Stomach (tissue), 19 donors: ENCODE measurements at places on chromosomes 5 and 9. TPM values are rescaled to one million over a fixed set of nuclear protein-coding genes. Genes with fewer than 3 reads are reported as not detected.

DNA sequence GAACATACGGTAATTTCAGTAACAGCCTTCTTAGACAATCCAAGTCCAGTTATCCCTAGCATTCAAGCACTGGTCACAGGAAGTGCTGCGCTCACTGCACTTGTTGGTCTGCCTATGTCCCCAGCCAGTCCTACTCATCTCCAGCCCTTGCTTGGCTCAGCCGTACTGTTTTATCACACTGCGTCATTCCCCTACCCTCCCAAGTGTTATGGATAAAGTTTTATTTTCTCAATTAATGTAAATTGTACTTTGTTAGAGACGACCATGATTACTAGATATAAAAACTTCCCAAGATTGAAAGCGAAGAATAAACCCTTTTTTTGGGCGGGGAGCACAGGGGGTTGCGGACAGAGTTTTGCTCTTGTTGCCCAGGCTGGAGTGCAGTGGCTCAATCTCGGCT, 49.6 kb downstream of the LHFPL2 start:
- H3K27me3 ChIP-seq: no peaks in the 10 kb centered on the region
- no peaks in the 10 kb centered on the region for H3K36me3 ChIP-seq
- no peak overlapping the region for H3K4me3 ChIP-seq
- DNase-seq: no peak
- H3K4me1 ChIP-seq: peaks cover 20% of the 10 kb centered on the region

GRCh38 chr9:78245401-78245800, 9.5 kb downstream of the CEP78 start:
- H3K36me3 ChIP-seq: peaks cover 69% of the 10 kb centered on the region
- H3K27me3 ChIP-seq: no peaks in the 10 kb centered on the region
- no peak for DNase-seq
- H3K4me1 ChIP-seq: no peaks in the 10 kb centered on the region
- no peak overlapping the region for H3K27ac ChIP-seq

DNA sequence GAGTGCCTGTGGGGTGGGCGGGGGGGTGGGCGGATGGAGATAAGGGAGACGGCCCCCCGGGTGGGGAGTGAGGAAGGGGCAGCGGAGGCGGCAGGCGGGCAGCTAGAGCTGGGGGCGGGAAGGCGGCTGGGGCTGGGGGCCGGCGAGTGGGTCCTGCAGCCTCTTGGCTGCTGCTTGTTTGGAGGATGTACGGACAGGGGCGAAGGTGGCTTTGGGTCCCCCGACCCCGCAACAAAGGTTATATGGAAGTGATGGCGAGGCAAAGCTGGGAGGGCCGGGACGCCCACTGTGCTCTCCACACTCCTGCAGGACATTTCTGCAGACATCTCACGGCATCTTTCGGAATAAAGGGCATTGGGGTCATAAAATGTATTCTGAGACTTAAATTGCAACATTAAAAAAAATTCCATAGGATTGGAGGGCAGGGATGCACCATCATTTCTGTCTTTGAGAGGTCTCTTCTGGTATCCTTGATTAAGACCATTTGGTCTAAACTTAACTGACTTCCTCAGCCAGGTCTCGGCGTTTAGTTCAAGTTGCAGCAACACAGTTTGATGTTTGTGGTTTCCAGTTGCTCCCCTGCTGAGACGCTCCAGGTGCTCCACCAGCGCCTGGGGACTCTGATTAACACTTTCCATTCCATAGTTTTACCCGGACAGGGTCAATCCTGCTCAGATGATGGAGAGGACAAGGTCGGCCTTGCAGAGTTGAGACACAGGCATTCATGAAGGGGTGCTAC, 101.6 kb upstream of the SSBP2 start:
- DNase-seq: peak; percentile 60
- H3K4me1 ChIP-seq: peaks cover 80% of the 10 kb centered on the region
- no peaks in the 10 kb centered on the region for H3K27me3 ChIP-seq
- H3K36me3 ChIP-seq: no peaks in the 10 kb centered on the region
- peak overlapping the region; percentile 50 for H3K4me3 ChIP-seq

GRCh38 chr5:180109920-180110319, 38.4 kb upstream of the RNF130 start:
- H3K27ac ChIP-seq: no peak overlapping the region
- no peak overlapping the region for H3K4me3 ChIP-seq
- H3K36me3 ChIP-seq: no peaks in the 10 kb centered on the region
- H3K27me3 ChIP-seq: no peaks in the 10 kb centered on the region
- H3K4me1 ChIP-seq: no peaks in the 10 kb centered on the region
- DNase-seq: no peak

GRCh38 chr5:60147791-60148190, 254.3 kb upstream of the PDE4D start:
- no peaks in the 10 kb centered on the region for H3K36me3 ChIP-seq
- DNase-seq: no peak
- H3K27ac ChIP-seq: no peak overlapping the region
- H3K4me3 ChIP-seq: no peak overlapping the region
- no peaks in the 10 kb centered on the region for H3K4me1 ChIP-seq

- H3K27me3 ChIP-seq: no peaks in the 10 kb centered on the region
- H3K4me3 ChIP-seq: no peak overlapping the region
These were observed 47.3 kb downstream of the TRIO start for GRCh38 chr5:14190194-14191164.

DNA sequence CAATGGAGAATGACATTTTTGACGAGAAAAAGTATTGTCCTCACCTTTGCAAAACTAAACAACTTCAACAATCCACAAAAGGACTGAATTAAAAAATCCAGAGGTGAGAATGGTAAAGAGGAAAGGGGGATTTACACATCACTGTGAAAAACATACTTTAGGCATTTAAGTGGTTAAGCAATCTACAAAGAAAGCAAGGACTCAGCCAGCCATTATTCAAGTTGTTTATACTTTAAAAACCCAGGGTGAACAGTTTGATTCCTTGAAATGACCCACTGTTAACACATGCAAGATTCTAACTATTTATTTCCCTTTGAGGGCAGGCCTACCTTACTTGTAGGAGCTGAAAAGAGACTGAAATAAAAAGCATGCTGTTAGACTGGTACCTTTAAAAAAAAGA, 29.3 kb downstream of the TUT7 start:
- H3K4me1 ChIP-seq: no peaks in the 10 kb centered on the region
- H3K4me3 ChIP-seq: no peak overlapping the region
- H3K36me3 ChIP-seq: peaks cover 99% of the 10 kb centered on the region
- no peak for DNase-seq

DNA sequence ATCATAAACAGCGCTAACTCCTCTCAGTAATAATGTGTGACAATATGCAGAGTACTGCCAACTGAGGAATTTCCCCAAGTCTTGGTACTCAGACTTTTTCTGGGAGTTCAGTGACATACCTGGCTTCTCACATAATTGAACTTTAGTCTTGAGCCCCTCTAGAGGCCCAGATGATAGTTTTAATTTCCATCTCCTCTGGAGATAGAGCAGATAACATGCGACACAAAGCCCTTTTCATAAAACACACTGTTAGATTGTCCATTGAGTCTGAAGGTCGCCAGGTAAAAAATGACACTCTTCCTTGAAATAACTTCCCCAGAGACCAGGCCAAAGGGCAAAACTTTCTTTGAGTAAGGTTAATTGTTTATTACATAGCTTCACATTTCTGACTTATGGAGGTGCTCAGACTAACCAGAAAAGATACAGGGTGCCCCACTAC, 476.0 kb downstream of the RASEF start:
- DNase-seq: no peak
- H3K36me3 ChIP-seq: no peaks in the 10 kb centered on the region
- peaks cover 9% of the 10 kb centered on the region for H3K4me1 ChIP-seq
- no peak overlapping the region for H3K4me3 ChIP-seq
- H3K27ac ChIP-seq: no peak overlapping the region

GRCh38 chr9:83431101-83432060, 106.8 kb downstream of the FRMD3 start:
- peak overlapping the region; percentile 75 for H3K27ac ChIP-seq
- H3K27me3 ChIP-seq: no peaks in the 10 kb centered on the region
- no peak overlapping the region for H3K4me3 ChIP-seq
- no peak for DNase-seq
- H3K36me3 ChIP-seq: no peaks in the 10 kb centered on the region
- H3K4me1 ChIP-seq: peaks cover 49% of the 10 kb centered on the region

- no peaks in the 10 kb centered on the region for H3K27me3 ChIP-seq
- no peak overlapping the region for H3K4me3 ChIP-seq
- H3K4me1 ChIP-seq: no peaks in the 10 kb centered on the region
- no peaks in the 10 kb centered on the region for H3K36me3 ChIP-seq
These were observed 521.5 kb upstream of the WWC1 start for GRCh38 chr5:167769846-167770413.

- no peaks in the 10 kb centered on the region for H3K36me3 ChIP-seq
- no peaks in the 10 kb centered on the region for H3K27me3 ChIP-seq
- H3K4me1 ChIP-seq: no peaks in the 10 kb centered on the region
- H3K27ac ChIP-seq: no peak overlapping the region
These were observed 76.6 kb downstream of the PAPPA start for GRCh38 chr9:116230051-116230632.

DNA sequence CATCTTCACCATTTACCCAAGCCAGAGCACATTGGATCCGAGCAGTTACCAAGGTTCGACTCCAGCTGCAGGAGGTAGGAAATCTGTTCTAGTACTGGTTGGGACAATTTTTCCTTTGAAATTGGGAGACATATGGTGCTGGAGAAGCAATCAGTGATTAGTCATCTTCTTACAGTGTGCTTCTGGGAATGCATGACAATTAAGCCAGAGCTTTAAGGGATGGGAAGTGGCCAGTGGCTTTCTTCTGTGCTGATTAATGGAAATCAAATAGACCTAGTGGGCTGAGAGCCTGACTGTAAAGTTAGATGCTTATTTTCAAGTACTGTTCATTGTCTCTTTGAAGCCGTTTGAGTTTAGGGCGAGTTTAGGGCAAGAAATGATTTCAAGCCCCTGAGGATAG, 152.1 kb downstream of the UNC13B start:
- no peak overlapping the region for H3K27ac ChIP-seq
- no peak for DNase-seq
- no peaks in the 10 kb centered on the region for H3K27me3 ChIP-seq
- no peaks in the 10 kb centered on the region for H3K36me3 ChIP-seq

FAXDC2 gene
- total RNA-seq: 24.5 TPM

YIPF5 gene
- 7.6 TPM for total RNA-seq

SHC3 gene
- 1.2 TPM for total RNA-seq

HTR4 gene
- not detected for total RNA-seq

C5orf52 gene
- not detected for total RNA-seq

PRR7 gene
- 0.73 TPM for total RNA-seq
